ENCODE measurements at places on chromosomes 2 and 18.

DNA sequence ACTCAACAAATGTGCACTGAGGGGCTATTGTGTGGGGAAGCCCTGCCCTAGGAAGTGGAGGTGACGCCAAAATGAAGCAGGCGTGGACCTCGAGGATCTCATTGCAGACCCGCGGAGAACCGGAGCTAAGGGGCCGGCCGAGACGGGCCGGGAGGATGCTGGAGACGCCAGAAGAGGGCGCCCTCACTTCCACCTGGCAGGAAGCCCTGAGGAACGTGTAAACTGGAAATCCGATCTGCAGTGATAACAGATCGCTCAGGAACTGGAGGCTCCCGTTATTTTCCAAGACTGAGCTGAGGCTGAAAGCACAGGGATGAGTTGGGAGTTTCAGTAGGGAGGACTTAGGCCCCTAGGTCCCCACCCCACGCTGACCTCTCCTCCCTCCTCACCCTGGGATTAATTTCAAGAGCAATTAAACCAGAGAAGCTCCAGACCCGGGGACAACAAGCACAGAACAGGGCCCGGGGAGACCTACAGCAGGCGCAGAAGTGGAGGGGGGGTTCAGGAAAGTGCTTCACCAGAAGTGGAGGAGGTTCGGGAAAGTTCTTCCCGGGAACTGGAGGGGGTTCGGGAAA, 7.7 kb upstream of the COL6A3 start:
- peak; percentile 74 for DNase-seq

GRCh38 chr2:161976917-161977316, 97.1 kb downstream of the DPP4 start:
- no peak for DNase-seq

DNA sequence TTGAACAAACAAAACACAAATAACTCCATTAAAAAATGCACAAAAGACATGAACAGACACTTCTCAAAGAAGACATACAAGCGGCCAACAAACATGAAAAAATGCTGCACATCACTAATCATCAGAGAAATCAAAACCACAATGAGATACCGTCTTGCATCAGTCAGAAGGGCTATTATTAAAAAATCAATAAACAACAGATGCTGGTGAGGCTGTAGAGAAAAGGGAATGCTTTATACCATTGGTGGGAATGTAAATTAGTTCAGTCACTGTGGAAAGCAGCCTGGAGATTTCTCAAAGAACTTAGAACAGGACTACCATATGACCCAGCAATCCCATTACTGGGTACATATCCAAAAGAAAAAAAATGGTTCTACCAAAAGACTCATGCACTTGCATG, 37.8 kb downstream of the GPR155 start:
- no peak for DNase-seq

DNA sequence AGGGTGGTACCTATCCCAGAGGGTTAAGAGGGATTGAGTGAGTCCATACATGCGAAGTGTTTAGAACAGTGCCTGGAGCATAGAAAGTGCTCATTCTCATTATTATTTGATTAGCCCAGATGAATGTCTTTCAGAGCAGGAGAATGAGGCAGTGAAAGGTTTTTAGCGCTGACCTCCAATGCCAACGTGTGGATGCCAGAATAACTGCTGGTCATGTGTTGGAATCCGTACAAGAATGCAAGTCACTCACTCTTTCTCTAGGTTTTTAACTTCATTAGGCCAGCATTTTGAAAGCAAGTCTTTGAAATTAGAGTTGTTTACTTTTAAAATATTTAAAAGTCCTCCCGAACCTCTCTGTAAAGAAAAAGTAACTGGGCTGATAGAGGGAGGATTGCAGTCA, 374.2 kb downstream of the EN1 start:
- no peak for DNase-seq

DNA sequence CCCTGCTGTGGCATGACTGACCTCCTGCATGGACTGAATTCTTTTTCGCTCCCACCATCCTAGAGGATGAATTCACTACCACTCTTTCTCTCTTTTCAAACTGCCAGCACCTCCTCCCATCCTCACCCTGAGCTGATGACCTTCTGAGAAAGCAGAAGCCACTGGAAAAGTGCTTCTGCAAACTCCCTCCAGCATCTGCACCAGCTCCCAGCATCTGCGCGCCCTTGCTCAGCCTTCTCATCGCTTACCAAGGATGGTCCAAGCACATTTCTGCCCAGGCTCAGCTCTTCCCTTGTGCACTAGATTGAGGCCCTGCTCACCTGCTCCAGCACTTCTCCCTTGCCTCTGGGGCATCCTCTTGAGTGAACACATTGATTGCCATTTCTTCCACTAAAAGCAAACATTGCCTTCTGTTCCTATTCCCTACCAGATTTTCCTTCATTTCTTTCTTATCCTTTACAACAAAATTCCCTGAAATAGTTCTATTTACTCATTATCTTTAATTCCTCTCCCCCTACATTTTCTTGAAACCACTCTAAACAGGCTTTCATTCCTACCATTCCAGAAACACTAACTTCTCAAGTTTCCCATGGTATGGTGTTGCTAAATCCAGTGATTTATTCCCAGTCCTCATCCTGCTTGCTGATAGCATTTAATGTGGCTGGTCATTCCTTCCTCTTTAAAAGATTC, 42.7 kb upstream of the IL1RL1 start:
- DNase-seq, result no peak

GRCh38 chr2:199997296-199997695, 41.9 kb downstream of the MAIP1 start:
- no peak for DNase-seq

Measured in T follicular helper cell (primary cell).